EL (cell line): ENCODE measurements at places on chromosomes 6 and 20.

GRCh38 chr6:148513145-148514071, 170.8 kb downstream of the SASH1 start:
- DNase-seq, result peak; percentile 78

DNA sequence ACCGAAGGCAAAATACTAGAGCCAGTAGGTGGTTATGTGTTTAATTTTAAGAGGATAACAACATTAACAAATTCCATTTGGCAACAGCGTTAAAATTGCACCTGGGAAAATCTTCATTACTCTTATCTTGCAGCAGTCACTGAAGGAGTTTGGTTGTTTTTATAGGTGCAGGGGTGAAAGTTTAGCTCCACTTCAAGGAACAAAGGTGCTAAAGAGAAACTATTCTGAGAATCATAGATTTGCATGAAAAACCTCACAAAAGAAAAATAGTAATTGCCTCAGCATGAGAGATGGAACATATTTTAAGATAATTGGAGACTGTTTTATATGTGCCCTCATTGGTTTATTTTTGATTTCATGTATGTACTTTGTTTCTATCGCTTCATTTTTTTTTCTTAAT, 444.4 kb downstream of the UTRN start:
- no peak for DNase-seq

DNA sequence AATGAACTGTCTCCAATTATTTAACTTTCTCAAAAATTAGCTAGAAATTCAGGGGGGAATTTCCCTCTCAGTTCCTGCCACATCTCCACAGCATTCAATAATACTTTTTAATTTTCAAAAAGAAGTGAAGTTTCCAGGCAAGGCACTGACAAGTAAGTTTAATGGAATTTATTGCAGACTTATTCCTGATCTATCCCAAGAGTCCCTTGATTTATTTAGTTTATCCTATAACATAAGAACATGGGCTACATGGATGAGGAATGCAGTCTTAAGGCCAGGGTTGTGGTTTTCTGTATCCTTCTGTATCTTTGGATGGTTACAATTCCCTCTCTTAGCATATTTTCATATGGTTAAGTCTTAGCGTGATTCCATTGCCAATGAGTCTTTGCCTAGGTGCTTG, 126.5 kb downstream of the TSHZ2 start:
- DNase-seq, result no peak

GRCh38 chr6:2630359-2630758, 120.4 kb downstream of the MYLK4 start:
- peak; percentile 97 for DNase-seq

- DNase-seq, result no peak
Observed at GRCh38 chr6:154814063-154814462, 80.8 kb downstream of the SCAF8 start.

DNA sequence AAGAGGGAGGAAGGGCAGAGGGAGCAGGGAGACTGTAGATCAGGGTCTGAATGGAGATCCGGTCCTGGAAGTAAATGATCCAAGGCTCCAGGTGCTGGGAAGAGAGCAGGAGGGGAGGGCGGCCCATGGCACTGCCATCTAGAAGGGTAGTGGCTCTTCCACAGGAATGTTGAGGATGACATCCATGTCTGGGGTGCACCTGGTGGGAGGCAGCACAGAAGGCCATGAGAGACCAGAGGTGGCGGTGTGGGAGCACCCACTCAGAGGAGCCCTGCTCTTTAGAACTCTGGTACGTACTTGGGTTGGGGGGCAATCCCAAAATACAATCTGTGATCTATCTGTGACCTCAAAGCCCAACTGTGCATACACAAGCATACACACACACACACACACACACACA, 13.5 kb downstream of the DEFB132 start:
- DNase-seq, result no peak

DNA sequence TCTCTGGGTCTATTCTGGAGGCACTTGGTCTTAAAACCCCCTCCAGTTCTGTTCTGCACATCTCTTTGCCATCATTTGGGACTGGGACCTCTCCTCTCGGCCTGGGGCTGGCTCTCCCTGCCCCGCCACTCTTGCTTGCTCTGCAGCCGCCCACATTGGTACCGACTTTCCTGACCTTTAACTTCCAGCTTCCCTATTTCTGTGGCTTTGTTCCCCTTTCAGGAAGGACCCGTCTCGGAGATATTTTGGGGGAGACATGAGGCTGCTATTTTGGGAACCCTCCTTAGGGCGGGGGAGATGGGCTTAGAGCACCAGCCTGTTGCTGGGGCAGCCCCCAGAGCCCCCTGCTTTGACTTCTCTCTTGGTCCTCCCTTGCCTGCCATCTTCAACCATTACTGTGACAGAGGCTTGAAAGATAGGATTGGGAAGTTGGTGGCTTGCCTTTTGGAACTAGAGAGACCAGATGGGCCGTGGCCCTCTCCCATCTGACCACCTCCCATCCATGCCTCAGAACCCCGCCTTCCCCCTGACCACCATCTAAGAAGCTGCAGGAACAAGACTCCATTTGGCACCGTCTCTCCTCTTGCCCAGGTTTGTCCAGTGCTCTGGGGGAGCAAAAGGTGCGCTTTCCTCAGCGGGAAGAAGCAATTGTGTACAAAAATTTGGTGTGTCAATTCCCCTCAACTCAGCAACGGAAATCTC, 914 bp downstream of the TREM2 start:
- DNase-seq, result no peak

DNA sequence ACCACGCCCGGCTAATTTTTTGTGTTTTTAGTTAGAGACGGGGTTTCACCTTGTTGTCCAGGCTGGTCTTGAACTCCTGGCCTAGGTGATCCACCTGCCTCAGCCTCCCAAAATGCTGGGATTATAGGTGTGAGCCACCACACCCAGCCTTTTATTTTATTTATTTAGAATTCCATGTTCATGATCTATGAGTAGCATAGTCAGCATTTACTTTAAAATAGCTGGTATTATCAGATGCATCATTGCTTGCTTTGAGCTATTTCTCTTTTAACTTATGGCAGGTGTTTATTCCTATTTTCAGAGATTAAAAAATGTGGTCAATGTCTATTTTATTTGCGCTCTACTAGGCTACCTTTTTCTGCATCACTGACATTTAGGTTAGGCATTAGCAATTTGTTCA, 152.0 kb downstream of the UTRN start:
- DNase-seq, result no peak

- no peak for DNase-seq
Observed at GRCh38 chr20:617934-618690, 8.0 kb upstream of the TCF15 start.

- DNase-seq, result no peak
Observed at GRCh38 chr6:56650191-56650590, 7.5 kb upstream of the DST start.

DNA sequence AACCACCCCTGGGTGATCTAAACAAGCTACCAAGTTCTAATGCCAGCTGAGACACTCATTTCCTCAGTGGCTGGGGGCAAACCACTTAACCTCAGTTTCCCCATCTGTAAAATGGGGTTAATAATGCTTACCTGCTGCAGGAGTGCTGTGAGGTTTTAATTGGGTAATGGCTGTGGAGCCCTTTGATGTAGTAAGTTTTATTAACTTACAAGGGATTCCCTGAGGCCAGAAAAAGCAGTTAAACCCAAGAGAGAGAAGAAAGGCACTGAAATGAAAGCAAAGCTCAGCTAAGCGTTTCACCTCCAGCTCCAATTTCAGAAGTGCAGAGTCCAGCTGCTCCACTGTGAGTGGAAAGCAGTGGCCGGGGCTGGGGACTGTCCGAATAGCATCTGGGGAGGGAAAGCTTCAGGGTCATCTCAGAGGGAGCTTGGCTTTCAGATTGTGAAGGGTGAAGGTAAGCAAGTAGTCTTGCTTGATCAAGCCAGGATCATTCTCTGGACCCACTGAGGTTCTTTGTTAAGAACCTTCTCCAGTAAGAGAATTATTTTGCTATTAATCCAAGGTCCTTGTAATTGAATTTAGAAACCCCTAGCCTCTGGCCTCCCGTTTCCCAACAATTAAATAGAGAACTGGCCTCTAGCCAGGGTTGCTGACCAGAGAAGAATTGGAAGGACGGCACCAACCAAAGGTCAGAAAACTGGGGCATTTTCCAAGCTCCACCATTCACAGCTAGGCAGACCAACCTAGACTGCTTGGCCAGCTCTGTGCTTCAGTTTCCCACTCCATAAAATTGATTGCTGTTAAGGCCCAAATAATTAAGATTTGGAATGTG, 20.9 kb upstream of the TCP11 start:
- no peak for DNase-seq

DNA sequence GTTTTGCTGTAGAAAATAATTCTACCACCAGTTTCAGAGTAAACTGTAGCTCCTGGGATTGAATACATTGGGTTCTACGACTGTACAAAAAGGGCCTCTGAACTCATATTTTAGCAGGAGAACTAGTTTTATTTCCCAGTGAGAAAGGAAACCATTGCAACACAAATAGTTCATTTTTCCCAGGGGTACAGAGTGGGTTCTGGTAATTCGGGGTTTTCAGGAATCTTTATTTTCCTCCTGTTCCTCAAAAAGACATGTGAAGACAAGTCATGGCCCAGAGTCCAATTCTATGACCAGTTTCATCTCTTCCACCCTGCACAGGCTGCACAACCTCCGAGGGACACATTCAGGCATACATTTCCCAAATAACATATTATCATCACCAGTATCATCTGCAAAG, 222.1 kb downstream of the HIVEP2 start:
- DNase-seq, result no peak

- no peak for DNase-seq
Observed at GRCh38 chr6:76466286-76466685, 393.8 kb upstream of the IMPG1 start.

- peak; percentile 68 for DNase-seq
Observed at GRCh38 chr6:26158581-26159356, 71.5 kb downstream of the HFE start.

- DNase-seq, result peak; percentile 94
Observed at GRCh38 chr6:17863901-17864754, 123.3 kb downstream of the KIF13A start.

DNA sequence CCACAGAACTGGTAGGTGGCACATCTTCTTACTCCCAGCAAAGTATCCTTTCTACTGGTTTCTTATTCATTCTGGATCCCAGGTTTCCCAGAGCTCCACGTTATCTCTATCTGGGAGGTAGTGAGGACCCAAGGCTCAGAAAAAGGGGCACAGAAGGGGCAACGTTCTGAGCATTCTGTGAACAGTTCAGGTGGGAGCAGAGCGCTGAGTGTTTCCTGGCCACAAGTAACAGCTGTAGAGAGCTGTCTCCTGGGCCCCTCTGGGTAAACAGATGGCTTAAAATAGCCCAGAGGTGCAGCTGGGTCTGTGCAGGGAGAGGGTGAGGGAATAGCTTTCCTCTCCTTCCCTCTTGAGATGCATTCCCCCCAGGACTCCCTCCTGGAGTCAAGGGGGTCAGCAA, 2.1 kb downstream of the APOBEC2 start:
- no peak for DNase-seq

- DNase-seq, result no peak
Observed at GRCh38 chr20:29409833-29410805, 1847.3 kb upstream of the DEFB115 start.

- no peak for DNase-seq
Observed at GRCh38 chr6:34073540-34073939, 72.3 kb downstream of the GRM4 start.

DNA sequence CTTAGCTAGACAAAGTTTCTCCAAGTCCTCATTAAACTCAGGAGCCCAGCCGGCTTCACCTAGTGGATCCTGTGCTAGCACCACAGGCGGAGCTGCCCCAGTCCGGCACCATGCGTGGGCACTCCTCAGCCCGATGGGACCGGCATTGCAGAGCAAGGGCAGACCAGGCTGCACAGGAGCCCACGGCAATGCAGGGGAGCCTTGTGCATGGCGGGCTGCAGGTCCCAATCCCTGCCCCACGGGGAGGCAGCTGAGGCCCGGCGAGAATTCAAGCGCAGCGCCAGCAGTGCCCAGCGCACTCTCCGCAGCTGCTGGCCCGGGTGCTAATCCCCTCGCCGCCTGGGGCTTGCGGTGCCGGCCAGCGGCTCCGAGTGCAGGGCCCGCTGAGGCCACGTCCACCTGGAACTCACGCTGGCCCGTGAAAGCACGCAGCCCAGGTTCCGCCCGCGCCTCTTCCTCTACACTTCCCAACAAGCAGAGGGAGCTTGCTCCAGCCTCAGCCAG, 292.3 kb upstream of the EYS start:
- no peak for DNase-seq

DNA sequence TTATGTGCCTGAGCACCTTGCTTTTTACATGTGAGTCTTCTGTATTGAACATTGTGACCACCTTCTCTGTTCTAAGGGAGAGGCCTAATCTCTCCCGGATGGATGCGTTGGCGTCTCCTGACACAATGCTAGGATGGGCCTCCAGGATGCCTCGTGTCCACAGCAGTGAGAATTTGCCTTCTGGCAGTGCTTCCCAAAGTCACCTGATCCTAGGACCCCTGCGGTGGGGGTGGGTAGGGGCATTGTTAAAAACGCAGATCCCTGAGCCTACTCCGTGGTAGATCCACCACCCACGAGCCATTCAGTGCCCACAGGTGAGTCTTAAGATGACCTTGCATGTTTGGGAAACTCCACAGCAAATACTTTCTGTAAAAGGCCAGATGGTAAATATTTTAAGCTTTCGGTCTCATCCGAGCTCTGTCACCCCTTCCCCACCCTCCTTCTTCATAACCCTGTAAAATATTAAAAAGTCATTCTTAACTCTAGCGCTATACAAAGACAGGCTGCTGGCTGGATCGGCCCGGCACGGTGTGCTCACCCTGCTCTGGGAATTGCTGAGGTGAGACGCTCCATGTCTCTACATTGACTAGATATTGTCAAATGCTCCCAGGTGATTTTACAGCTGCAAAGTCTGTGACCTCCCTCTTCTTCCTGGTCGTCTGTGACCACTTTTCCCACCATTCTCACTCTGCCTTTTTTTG, 106.7 kb upstream of the IYD start:
- DNase-seq, result no peak

DNA sequence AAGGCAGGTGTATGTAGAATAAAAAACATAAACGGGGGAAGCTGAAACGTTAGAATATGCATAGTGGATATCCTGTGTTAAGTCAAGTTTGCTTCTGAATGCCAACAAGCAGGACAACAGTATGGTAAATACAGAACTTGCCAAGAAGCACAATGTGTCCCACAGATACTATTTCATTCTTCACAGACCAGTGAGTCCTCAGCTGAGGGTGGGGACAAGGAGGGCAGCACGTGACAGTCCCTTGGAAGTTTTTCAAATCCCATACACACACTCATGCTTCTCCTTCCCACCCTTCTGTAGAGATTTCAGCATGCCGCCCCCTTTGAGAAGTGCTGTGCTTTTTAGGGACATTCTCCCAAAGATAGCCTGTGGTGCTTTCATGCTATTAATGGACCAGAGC, 268.5 kb upstream of the ECI2 start:
- DNase-seq, result no peak

DNA sequence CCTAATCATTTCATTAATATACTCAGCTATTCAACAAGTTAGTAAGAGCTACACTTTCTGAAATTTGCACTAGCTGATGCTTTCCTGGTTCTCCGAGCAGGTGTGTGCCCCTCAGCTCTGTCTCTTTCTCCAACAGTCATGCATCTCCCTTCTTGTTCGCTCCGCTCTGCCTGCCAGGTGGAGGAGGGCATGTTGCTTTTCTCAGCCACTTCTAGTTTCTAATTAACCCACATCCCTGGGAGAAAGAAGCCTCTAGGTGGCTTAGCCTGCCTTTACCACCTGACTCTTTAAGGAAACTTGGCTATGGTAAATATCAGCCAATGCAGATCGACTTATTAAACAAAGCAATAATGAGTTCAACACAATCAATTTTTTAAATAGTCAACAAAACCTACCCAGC, 34.2 kb downstream of the LRFN2 start:
- no peak for DNase-seq
